HuH-7 (cell line): ENCODE measurements at places on chromosomes 1 and 21.

DNA sequence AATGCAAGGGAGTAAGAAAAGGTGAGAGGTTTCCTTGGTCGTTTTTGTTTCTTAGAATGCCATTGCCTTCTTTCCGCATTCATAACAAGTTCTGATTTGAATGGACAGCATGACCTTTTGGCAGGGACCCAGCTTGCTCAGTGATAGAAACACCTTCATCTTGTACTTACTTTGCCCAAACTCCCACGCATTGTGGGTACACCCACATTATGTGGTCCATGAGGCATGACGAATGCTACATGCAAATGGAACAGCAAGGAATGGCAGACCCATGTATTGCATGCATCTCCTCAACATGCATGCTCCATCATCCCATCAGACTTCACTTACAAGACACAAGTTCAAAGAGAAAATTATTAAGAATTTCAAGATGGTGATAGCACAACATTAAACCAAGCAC, 102.8 kb downstream of the CDC7 start:
- no peak for DNase-seq

GRCh38 chr1:217275655-217276398, 355.1 kb downstream of the GPATCH2 start:
- DNase-seq: no peak

DNA sequence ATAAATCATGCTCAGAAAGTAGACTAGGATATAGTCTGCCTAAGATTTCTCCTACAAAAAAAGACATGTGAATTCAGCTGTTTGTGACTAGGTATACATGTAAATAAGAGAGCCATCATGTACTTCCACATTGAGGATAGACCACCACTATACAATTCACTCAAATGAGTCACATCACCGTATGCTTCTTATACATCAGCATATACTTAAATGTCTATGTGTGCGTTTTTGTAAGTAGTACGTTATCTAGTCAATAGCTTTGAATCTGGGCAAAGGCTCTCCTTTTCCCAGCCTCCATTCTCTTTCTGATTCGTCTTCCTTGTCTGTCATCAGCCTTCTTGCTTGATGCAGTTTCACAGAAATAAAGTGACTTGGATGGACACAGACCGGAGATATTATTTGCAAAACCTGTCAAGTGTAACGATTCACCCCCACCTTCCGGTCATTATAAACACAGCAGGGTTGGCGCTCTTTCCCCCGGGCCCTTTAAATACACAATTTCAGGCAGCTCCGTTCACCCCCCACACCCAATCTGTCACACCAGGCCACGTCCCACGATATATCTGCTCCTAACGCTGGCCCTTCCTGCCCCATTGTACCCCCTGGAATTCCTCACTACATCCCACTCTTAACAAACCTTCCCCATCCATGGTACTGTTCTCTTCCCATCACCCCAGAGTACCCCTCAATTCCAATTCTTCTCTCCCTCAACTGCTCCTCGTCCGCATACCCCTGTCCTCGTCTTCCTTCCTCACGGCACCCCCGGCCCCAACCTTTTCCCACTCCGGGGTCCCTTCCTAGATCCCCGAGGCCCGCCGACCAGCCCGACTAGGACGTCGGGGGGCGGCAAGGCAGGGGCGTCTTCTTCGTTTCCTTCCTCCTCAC, 636 bp downstream of the VAMP4 start:
- DNase-seq: peak; percentile 37

DNA sequence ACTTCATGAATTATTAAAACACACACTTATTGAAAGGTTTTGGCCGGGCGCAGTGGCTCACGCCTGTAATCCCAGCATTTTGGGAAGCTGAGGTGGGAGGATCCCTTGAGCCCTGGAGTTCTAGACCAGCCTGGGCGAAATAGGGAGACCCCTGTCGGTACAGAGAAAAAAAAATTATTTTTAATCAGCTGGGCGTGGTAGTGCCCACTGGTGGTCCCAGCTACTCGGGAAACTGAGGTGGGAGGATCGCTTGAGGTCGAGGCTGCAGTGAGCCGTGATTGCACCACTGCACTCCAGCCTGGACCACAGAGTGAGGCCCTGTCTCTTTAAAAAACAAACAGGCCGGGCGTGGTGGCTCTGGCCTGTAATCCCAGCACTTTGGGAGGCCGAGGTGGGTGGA, 1.7 kb downstream of the GABPB2 start:
- DNase-seq: no peak

DNA sequence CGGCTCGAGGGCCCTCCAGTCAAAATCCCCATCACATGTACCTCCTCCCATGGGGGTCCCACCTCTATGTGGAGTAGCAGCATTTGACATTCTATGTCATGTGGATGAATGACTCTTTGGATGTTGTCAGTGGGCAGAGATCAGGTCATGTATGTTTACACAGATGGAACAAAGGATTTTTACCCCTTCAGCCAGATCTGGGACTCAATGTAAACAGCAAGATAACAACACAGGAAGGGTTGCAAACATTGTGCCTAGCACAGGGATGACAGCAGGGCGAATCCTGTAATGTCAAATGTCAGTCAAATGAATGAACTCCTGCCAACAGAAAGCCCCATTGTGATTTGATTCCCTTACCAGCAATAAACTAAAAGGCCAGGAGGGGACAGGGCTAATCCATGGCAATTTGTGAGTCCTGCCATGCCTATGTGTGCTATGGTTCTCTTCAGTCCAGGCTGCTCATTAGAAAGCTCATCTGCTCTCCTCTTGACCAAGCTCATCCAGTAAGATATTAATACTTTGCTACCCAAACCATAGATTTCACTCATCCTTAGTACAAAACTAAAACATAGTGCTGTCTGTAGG, 60.3 kb downstream of the PGBD5 start:
- no peak for DNase-seq

DNA sequence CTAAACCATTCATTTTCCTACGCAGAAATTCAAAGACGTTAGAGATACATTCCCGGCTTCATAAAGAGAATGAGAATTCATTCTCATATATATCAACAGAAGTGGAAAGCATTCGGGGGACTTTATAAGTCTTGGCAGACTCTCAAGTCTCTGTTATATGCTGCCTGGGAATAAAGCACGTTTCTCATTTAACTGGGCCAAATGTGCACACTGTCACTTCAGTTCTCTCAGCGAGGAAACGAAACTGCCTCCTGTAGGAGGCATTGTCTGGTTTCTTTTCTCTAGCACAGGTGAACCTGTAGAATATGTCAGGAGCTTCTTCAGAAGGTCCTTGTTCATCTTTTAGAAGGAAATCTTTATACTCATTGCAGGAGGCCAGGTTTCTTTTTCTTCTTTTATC, 367.6 kb downstream of the PTBP2 start:
- no peak for DNase-seq

GRCh38 chr1:76854255-76854654, 13.0 kb upstream of the ST6GALNAC5 start:
- no peak for DNase-seq

DNA sequence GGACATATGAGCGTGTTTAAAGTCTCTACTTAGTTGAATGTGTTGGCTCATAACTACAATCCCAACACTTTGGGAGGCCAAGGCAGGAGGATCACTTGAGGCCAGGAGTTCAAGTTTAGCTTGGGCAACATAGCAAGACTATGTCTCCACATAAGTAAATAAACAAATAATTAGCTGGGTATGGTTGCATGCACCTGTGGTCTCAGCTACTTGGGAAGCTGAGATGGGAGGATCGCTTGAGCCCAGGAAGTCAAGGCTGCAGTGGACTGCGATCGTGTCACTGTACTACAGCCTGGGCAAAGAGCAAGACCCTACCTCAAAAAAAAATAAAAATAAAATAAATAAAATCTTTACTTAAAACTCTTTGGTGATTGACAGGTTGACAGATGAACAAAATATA, 13.0 kb upstream of the PDIK1L start:
- no peak for DNase-seq

GRCh38 chr1:226691247-226691646, 47.8 kb downstream of the ITPKB start:
- DNase-seq: no peak

DNA sequence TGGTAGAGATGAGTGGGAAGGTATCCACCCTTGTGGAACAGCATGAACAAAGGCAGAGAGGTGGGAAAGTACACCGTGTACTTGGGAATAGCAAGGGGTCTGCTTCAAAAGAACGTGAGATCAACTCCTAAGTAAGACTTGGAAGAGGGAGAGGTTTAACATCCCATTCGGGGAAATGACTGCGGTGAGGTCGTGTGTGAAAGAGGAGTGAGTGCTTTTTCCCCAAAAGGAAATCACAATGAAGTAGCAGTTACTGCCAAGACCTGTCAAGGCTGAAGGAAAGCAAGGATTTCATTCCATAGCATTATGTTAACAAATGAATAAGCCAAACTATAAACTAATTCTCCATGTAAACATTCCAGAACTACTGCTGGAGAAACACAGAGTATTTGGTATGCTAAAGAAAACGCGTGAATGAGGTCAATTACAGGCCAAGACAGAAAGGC, 20.0 kb upstream of the SYDE2 start:
- no peak for DNase-seq

GRCh38 chr1:21859669-21860179, 47.7 kb downstream of the LDLRAD2 start:
- no peak for DNase-seq

GRCh38 chr1:162006081-162006480, 17.6 kb downstream of the OLFML2B start:
- DNase-seq: no peak

DNA sequence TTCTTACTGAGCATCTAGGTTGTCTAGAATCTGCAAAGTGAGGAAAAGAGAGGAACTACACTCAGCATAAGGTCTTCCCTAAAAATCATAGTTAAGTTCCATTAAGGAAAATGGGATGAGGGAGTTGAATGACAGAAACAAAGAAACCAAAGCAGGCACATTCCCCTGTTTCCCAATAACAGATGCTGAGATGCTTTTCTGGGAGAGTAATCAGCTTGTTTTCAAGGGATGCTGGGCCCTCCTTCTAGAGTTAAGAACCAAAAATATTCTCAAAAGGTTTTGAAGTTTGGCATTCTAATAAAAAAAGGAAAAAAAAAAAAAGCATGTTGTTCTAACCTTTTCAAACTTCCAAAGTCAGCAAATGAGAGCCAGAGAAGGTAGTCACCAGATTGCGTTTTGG, 105.2 kb upstream of the ZNF648 start:
- no peak for DNase-seq

- DNase-seq: no peak
These were observed 24.7 kb downstream of the RNF2 start for GRCh38 chr1:185070051-185070450.

- no peak for DNase-seq
These were observed 167.7 kb downstream of the RUNX1 start for GRCh38 chr21:34881421-34881820.

GRCh38 chr1:70455291-70455690, 44.2 kb downstream of the CTH start:
- DNase-seq: no peak

DNA sequence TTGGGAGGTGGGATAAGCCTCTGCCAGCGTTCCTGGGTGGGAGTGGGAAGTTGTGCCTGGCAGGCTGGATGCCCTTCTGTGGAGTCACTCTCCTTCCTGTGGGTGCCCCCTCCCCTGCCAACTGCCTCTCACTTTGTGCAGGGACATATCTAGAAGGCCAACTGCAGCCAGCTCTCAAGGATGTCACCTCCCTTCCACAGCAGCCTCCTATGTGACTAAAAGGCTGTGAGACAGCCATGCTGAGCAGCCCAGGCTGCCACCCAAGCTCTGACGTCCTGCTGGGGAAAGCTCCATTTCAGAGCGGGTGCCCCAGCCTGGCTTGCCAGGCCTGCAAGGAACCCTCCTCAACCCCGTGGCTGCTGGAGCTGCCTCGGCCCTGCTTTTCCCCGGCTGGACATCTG, 19.6 kb upstream of the SLC26A9 start:
- no peak for DNase-seq

DNA sequence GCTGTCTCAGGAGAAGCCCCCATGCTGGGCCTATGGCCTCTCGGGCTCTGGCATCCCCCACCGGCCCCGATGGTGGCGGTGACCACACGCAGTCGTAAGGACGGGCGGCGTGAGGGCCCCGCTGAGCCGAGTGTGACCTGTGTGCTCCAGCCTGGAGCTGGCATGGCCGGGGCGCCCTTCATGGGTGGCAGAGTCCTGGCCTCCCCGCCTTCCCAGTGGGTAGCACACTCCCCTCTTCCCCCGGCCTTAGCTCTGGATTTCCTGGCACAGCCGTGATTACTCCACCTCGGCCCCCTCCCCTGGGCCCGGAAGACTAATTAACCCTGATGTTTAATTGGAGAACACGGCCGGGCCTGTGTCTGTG, 44.6 kb downstream of the SLX9 start:
- no peak for DNase-seq

- no peak for DNase-seq
These were observed 136.8 kb downstream of the GABPA start for GRCh38 chr21:25871566-25871965.

DNA sequence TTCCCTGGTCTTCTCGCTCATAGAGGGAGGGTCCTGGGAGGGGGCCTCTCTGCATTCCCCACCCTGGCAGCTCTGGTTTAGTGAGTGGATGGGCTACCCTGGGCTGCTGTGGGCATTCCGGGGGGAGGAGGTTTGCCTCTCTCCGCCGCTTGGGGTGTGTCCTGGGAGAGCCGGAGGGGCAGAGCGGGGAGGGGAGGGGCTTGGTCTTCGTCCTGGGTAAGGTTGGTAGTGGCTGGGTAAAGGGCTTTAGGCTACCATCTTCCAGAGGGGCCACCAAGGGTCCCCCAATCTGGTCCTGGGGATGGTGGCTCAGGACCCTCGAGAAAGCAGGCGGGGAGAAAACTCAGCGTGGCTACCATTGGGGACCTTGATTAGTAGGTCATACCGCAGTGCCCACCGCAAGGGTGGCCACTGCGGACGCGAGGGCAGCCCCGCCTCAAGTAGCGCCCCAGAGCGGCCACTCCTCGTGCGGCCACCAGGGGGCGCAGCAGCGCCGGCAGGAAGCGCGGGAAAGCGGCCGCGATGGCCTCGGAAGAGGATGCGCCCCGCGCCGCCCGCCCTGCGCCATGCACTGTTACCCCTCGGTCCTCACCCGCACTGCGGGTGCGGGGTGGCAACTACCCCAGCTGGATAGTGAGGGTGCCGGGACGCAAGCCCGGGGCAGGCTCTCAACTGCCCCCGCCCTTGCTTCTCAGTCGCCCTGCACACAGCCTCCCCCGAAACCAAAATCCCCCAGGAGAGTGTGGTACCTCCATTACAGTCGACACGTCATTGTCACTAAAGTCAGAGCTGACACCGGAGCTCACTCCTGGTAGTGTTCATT, 44.1 kb upstream of the SLC25A33 start:
- peak; percentile 69 for DNase-seq

DNA sequence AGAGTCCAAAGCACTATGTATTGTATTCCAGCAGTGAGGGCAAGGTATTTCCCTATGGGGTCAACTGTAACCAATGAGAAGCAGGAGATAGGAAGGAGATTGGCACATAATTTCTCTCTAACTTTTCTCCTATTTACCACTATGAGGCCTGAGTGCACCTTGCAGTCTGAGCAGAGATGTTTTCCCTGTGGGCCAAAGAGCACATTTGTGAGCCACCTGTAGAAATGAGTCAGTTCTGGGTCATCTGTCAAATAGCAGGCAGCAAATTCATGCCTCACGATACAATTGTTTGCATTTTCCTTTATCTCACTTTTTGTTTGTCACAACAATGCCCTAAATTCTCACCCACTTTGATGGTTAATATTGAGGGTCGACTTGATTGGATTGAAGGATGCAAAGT, 547.2 kb upstream of the NCAM2 start:
- DNase-seq: no peak

- DNase-seq: no peak
These were observed 62.6 kb upstream of the CLDN14 start for GRCh38 chr21:36542312-36543101.
